Activated naive CD8-positive, alpha-beta T cell treated with anti-CD3 and anti-CD28 coated beads, Interleukin-2, amount 50 U/mL, for 24 hours (primary cell): ENCODE measurements at places on chromosomes 5 and 9.

DNA sequence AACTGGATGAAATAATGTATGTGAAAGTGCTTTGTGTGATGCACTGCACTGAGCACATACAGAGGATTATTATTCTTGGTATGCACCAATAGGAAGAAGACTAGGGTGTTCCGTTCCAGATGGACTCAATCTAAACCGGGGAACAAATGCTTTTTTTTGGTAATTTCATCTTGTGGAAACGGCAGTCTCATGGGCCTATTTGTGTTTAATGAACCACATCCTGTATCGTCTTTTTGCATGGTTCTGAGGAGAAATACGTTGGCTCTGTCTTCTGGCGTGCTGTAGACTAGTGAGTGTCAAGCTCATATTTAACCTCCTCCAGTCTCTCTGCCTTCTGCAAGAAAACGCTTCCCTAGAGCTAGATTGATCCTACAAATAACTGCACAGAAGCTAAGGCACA is 30.0 kb downstream of the TRIM32 start:
- no peak overlapping the region for H3K4me3 ChIP-seq
- no peaks in the 10 kb centered on the region for H3K4me1 ChIP-seq
- no peak overlapping the region for H3K27ac ChIP-seq
- no peaks in the 10 kb centered on the region for H3K36me3 ChIP-seq
- peaks cover 2% of the 10 kb centered on the region for H3K27me3 ChIP-seq

DNA sequence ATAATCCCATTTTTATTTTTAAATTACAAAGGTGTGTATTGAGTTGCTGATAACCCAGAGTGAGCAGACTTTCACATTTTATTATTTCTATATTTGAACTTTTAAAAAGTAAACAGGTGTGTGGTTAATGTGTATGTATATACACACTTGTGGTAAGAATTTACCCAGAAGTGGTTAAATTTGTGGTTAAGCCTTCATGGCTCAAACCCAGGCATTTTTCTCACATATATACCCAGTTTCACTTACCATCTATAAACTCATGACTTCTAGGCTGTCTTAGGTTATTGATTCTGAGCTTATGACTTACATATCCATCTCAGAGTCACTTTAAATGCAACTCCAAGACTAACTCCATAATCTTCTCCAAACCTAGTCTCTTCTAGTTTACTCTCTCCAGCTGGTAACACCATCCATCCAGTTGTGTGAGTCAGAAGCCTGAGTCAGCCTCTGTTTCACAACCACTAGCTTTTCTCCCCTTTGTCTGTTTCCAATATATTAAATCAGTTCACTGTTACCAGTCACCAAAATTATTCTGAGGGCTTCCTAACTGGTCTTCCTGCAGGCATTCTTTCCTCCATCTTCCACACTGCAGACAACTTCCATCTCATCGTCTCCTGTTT is 20.2 kb downstream of the ZBED3 start:
- H3K4me1 ChIP-seq = peaks cover 3% of the 10 kb centered on the region
- H3K27ac ChIP-seq = no peak overlapping the region
- no peak overlapping the region for H3K4me3 ChIP-seq
- no peaks in the 10 kb centered on the region for H3K27me3 ChIP-seq
- no peak for DNase-seq

- H3K36me3 ChIP-seq = no peaks in the 10 kb centered on the region
- H3K27ac ChIP-seq = no peak overlapping the region
- no peak for DNase-seq
- H3K4me1 ChIP-seq = peaks cover 12% of the 10 kb centered on the region
- H3K4me3 ChIP-seq = no peak overlapping the region
Observed at GRCh38 chr9:136198605-136199083, 6.3 kb downstream of the LHX3 start.

GRCh38 chr5:129080766-129081165 is 13.8 kb upstream of the ISOC1 start:
- H3K27me3 ChIP-seq = peaks cover 3% of the 10 kb centered on the region
- H3K4me3 ChIP-seq = no peak overlapping the region
- H3K36me3 ChIP-seq = no peaks in the 10 kb centered on the region
- H3K27ac ChIP-seq = no peak overlapping the region
- no peak for DNase-seq

DNA sequence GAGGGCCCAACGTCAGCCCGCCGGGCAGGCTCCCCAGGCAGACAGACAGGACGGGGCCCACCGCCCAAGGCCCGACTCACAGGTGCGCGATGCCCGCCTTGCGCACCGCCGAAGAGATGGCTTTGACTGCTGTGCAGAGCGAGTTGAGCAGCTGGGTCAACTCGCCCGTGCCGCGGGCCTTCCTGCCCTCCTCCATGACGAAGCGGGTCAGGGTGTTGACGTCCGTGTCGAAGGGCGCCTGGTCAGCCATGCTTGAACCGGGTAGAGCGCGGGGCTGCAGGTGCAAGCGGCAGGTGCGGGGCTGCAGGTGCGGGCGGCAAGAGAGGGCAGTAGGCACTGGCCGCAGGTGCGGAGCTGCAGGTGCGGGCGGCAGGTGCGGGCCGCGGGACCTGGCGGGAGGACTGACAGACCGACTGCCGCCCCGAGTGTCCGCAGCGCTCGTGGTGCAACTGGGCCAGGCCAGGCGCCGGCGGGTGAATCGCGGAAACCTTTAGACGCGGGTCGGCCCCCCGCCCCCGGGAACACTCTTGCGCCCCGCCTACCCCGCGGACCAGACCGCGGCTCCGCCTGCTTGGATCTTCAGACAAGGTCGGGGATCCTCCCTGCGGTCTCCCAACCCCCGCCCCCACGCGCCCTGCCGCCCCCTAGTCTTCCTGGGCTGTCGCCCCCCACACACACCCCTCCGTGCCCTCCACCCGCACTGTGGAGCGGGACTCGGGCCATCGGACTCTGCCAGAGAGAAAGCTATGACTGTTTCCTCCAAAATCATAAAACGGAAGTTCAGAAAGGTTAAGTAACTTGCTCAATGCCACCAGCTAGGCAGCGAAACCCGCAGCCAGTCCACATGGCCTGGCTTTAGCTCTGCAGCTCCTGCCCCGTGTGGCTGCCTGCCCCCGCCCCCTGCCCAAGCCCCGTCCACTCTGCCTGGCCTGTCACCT is at the start of gene FBP1:
Gene FBP1 (minus strand): TSS at position 458 of the 938 bp plus-strand sequence. CDS start 208 bp downstream, at position 250.
- peak; percentile 53 for DNase-seq
- peak within 1 kb of the TSS; percentile 83 for H3K4me3 ChIP-seq
- peaks cover 18% of the 10 kb centered on the region for H3K4me1 ChIP-seq
- peak within 1 kb of the TSS; percentile 79 for H3K27ac ChIP-seq
- no peaks in the 10 kb centered on the region for H3K36me3 ChIP-seq
- peaks cover 17% of the 10 kb centered on the region for H3K27me3 ChIP-seq

DNA sequence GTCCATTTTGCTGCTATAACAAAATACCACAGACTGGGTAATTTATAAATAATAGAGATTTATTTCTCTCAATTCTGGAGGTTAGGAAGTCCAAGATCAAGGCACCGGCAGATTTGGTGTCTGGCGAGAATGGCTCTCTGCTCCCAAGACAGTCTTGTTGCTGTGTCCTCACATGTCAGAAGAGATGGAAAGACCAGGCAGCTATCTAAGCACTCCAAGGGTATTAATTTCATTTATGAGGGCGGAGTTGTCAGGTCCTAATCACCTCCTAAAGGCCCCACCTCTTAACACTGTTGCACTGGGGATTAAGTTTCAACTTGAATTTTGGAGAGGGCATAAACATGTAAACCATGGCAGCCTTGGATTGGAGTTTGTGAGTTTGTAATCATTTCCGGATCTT is 30.3 kb downstream of the ADCY2 start:
- DNase-seq = no peak
- H3K4me3 ChIP-seq = no peak overlapping the region
- no peak overlapping the region for H3K27ac ChIP-seq

- H3K4me3 ChIP-seq = no peak overlapping the region
- no peaks in the 10 kb centered on the region for H3K36me3 ChIP-seq
- H3K4me1 ChIP-seq = peaks cover 19% of the 10 kb centered on the region
- peaks cover 14% of the 10 kb centered on the region for H3K27me3 ChIP-seq
Observed at GRCh38 chr5:136137497-136138220, 5.0 kb downstream of the SMAD5 start.

GRCh38 chr9:33139421-33140228 is 27.5 kb downstream of the B4GALT1 start:
- H3K4me1 ChIP-seq = peaks cover 92% of the 10 kb centered on the region
- peak overlapping the region; percentile 3 for H3K4me3 ChIP-seq
- H3K36me3 ChIP-seq = peaks cover 21% of the 10 kb centered on the region
- no peak for DNase-seq

DNA sequence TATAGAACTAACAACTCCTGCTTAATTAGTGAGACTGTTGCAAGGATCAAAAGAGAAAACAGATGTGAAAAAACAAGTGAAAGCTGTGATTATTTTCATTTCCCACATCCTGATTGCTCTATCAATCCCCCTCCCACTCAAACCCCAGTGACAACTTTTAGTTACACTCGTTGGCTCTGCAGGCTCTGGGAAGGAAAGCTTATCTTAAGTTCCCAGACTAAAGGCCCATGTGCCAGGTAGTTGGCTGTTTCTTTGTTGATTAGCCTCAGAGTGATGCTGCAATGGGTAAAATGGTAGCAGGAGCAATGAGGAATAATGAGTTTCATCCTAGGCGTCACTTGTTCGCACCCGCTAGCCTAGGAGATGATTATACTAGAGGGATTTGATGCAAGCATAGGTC is 133.3 kb upstream of the IFNE start:
- peak overlapping the region; percentile 49 for H3K27ac ChIP-seq
- no peaks in the 10 kb centered on the region for H3K27me3 ChIP-seq
- DNase-seq = no peak

DNA sequence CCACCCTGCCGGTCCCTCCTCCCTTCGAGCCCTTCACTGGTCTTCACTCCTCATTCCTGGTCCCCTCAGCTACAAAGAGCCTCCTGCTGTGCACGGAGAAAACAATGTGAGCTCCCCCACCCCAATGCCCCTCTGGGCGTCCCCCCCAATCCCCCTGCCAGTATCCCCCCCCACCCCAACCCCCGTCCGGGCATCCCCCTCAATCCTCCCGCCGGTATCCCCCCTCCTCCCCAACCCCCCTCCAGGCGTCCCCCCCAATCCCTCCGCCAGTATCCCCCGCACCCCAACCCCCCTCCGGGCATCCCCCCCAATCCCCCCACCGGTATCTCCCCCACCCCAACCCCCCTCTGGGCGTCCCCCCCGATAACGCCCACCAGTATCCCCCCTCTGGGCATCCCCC is 42.8 kb downstream of the EXD3 start:
- H3K27ac ChIP-seq = no peak overlapping the region
- H3K4me3 ChIP-seq = no peak overlapping the region
- DNase-seq = no peak
- H3K27me3 ChIP-seq = no peaks in the 10 kb centered on the region
- H3K36me3 ChIP-seq = no peaks in the 10 kb centered on the region

DNA sequence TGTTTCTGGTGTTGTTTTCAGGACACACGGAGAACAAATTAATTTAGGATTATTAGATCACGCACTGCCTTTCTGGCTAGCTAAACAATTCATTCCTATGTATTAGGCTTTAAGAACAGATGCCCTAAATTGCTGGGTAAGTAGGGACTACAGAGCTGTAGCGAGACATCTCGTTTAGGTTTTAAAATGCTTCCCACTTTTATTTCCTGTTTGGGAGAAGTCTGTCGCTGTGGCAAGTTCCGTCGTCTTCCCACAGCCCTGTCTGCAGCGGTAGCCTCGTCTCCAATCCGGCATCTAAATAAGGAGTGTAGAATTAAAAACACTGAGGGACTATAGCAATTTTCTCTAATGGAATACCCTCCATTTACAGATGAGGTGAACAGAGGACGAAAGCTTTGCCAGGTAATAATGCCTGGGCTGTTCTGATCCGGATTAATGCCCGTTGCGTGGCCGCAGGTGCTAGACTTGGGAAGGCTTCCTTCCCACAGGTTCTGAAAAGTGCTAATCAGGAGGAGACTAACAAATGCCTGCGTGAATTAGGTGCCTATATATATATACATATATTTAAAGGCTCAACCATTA is 1.3 kb upstream of the TRIM36 start:
- DNase-seq = no peak
- peaks cover 6% of the 10 kb centered on the region for H3K36me3 ChIP-seq
- no peak overlapping the region for H3K27ac ChIP-seq
- peaks cover 65% of the 10 kb centered on the region for H3K27me3 ChIP-seq
- H3K4me1 ChIP-seq = peaks cover 14% of the 10 kb centered on the region

DNA sequence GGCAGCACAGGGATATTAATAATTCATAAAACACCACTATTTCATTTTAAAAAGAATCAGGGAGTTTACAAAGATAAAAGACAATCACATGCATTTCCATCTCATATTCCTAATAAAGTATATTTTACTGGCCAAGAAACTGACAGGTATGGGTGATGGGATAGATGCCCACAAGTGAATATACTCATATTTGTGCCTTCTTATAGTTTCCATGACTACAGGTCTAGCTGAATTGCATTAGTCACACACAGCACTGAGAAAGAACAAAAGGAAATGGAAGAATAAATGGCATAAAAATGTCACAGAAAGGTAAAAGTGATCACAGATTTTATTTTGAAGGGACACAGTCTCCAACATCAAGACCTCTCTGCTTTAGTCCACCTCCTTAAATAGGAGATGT is 193.5 kb downstream of the PLK2 start:
- DNase-seq = no peak
- peaks cover 3% of the 10 kb centered on the region for H3K27me3 ChIP-seq
- no peaks in the 10 kb centered on the region for H3K36me3 ChIP-seq
- H3K4me3 ChIP-seq = no peak overlapping the region
- no peak overlapping the region for H3K27ac ChIP-seq

DNA sequence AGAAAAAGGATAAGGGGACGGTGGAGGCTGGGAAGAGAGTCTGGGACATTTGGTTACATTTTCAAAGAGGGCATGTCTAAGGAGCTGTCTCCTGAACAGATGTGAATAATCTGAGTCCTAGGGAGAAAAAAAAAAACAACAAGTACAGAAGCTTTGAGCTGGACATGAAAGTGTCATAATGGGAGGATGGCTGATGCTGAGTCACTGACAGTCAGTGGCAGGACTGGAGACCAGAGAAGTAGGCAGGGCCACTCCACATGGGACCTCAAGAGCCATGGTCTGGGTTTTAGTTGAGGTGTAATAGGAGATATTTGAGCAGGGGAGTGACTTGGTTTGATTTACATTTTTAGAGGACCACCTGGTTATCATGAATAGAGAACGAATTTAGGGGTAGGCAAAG is 70.6 kb downstream of the DPYSL3 start:
- no peaks in the 10 kb centered on the region for H3K4me1 ChIP-seq
- H3K4me3 ChIP-seq = no peak overlapping the region
- no peaks in the 10 kb centered on the region for H3K36me3 ChIP-seq
- no peak overlapping the region for H3K27ac ChIP-seq

GRCh38 chr5:175123542-175123941 is 320.4 kb downstream of the DRD1 start:
- DNase-seq = no peak
- H3K4me3 ChIP-seq = no peak overlapping the region
- no peaks in the 10 kb centered on the region for H3K36me3 ChIP-seq
- H3K27me3 ChIP-seq = peaks cover 6% of the 10 kb centered on the region

GRCh38 chr9:5863092-5863746 is 27.5 kb upstream of the MLANA start:
- H3K36me3 ChIP-seq = no peaks in the 10 kb centered on the region
- no peak overlapping the region for H3K27ac ChIP-seq
- no peaks in the 10 kb centered on the region for H3K4me1 ChIP-seq
- no peak overlapping the region for H3K4me3 ChIP-seq
- no peak for DNase-seq
